ENCODE measurements at places on chromosomes 5 and 9. TPM values are rescaled to one million over a fixed set of nuclear protein-coding genes. Genes with fewer than 3 reads are reported as not detected.

IPO11 gene
- 53.6 TPM for total RNA-seq

ANKRD20A1 gene
- 1.6 TPM for total RNA-seq

DNA sequence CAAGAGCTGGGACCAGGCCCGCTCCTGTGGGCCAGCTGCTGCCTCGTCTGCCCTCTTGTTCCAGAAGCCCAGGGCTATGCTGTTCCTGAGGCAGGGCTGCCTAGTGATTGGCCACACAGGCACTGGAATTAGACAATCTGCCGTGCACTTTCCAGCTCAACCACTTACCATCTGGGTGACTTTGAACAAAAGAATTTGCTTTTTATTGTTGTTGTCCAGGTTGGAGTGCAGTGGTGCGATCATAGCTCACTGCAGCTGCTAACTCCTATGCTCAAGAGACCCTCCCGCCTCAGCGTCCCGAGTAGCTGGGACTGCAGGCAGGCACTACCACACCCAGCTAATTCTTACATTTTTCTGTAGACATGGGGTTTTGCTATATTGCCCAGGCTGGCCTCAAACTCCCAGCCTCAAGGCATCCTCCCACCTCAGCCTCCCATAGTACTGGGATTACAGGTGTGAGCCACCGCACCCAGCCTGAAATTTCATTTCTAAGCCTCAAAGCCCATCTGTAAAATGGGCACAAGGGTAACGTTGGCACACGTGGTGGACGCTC, 1.2 kb upstream of the NEK6 start:
- no peak for DNase-seq

GRCh38 chr9:118959366-118959765, 409.9 kb downstream of the BRINP1 start:
- no peak for DNase-seq

GRCh38 chr9:4258320-4259090, 41.4 kb downstream of the GLIS3 start:
- DNase-seq = no peak
